ENCODE measurements at places on chromosomes 7 and 10. TPM values are rescaled to one million over a fixed set of nuclear protein-coding genes. Genes with fewer than 3 reads are reported as not detected.

The TSPAN12 gene
- 43.6 TPM for total RNA-seq

DNA sequence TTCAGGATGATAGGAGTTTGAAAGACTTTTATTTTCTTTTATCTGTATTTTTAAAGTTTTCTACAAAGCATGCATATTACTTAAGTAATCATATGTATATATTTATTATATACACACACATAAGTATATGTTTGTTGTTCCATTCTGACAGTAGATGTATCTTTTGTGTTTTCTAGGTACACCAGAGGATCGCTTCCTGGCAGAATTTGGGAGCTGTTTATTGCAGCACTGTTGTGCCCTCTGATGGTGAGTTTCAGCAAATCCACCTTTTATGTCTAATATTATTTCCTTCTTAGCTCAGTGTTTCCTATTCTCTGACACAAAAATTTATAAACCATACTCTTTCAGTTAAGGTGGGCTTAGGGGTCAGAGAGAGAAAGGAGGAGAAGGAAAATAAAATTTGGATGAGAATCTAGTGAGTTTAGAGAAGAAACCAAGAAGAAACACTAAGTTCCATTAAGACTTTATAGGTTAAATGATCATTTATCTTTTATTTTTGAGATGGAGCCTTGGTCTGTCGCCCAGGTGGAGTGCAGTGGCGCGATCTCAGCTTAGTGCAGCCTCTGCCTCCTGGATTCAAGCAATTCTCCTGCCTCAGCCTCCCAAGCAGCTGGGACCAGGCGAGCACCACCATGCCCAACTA is 59.2 kb upstream of the OIT3 start:
- H3K36me3 ChIP-seq = peaks cover 6% of the 10 kb centered on the region
- no peak for DNase-seq
- no peaks in the 10 kb centered on the region for H3K27me3 ChIP-seq
- no peak overlapping the region for H3K4me3 ChIP-seq
- H3K27ac ChIP-seq = no peak overlapping the region

DNA sequence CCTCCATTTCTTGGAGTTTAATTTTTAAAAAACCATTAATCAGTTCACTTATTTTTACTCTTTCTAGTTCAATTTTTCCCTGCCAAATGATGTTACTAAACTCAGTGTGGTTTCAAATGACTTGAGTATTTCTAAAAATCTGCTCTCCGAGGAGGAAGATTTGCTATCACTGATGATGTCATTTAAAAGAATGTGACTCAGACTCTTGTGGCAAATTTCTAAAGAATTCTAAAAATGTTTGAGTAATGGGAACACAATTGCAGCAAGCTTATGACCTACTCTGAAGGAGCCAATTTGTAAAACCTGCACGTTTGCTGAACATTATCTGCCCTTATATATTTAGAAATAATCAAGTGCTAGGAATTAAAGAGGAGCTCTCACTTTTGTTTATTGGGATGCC is 88.6 kb downstream of the SPAG6 start:
- no peak for DNase-seq
- H3K27ac ChIP-seq = no peak overlapping the region
- no peaks in the 10 kb centered on the region for H3K27me3 ChIP-seq
- H3K4me3 ChIP-seq = no peak overlapping the region

GRCh38 chr10:92894081-92894655 is 45.8 kb downstream of the EXOC6 start:
- no peak for DNase-seq
- H3K4me3 ChIP-seq = no peak overlapping the region

The STAG3 gene
- total RNA-seq = 4.1 TPM

DNA sequence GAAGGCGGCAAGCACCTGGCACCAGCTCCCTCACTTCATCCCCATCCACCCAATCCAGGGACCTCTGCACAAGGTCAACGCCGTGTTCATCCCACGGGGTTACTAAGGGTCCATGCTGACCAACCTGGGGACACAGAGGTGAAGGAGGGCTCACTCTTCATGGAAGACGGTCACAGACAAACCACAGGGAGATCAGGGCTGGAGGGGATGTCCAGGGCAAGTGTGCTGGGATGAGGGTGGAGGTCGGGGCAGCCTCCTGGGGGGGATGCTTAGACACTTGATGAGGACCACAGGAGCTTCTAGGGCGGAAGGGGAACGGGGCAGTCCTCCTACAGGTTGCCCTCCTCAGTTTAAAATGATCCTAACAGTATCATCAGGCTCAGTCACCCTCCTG is 46.7 kb downstream of the FAM53B start:
- no peak for DNase-seq
- H3K4me3 ChIP-seq = no peak overlapping the region
- H3K4me1 ChIP-seq = peaks cover 70% of the 10 kb centered on the region
- peaks cover 33% of the 10 kb centered on the region for H3K36me3 ChIP-seq

GRCh38 chr7:87766827-87767226 is 109.3 kb downstream of the SLC25A40 start:
- H3K27me3 ChIP-seq = no peaks in the 10 kb centered on the region
- no peak for DNase-seq
- no peaks in the 10 kb centered on the region for H3K4me1 ChIP-seq
- H3K27ac ChIP-seq = no peak overlapping the region

- no peaks in the 10 kb centered on the region for H3K4me1 ChIP-seq
- no peaks in the 10 kb centered on the region for H3K36me3 ChIP-seq
- H3K27me3 ChIP-seq = no peaks in the 10 kb centered on the region
- no peak overlapping the region for H3K4me3 ChIP-seq
Observed at GRCh38 chr10:65323802-65324201, 1602.0 kb upstream of the LRRTM3 start.

DNA sequence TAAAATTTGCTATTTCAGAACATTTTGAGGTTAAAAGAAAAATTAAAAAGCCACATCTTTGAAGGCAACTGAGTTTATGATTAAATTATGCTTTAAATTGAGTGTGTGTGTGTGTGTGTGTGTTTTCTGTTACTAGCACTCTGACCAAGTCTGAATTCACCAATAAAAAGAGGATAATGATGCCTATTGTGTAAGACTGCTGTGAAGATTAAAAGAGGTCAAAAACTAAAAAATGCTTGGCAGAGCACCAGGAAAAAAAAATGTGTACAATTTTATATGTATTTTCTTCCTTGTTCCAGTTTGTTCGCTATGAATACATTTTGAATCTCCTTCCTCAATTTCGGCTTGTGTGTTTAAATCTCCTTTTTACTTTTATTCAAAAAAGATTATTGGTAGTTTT is 316.6 kb upstream of the MAGI2 start:
- H3K4me1 ChIP-seq = no peaks in the 10 kb centered on the region
- no peak overlapping the region for H3K4me3 ChIP-seq
- no peak for DNase-seq
- H3K27ac ChIP-seq = no peak overlapping the region

GRCh38 chr10:61986382-61986781 is 84.9 kb downstream of the ARID5B start:
- H3K4me3 ChIP-seq = no peak overlapping the region
- H3K27me3 ChIP-seq = no peaks in the 10 kb centered on the region
- peaks cover 16% of the 10 kb centered on the region for H3K4me1 ChIP-seq
- DNase-seq = no peak
- no peaks in the 10 kb centered on the region for H3K36me3 ChIP-seq

DNA sequence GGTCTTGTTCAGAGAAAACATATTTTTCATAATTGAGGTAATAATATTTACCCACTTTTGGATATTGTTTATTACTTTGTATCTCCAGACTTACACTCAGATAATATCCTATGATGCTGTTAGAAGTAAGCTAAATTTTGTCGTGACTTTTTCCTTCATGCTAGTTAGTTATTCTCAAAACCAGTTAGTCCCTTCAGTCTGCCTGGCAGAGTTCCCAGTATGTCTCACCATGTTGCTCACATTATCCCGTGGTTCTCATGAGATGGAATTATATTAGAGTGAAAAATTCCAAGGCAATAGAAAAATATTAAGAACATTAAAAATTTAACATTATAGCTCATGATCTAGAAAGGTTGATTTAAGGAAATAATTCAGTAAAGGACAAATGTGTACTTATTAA is 81.5 kb upstream of the SMIM30 start:
- no peaks in the 10 kb centered on the region for H3K4me1 ChIP-seq
- no peaks in the 10 kb centered on the region for H3K36me3 ChIP-seq
- H3K27me3 ChIP-seq = no peaks in the 10 kb centered on the region
- H3K4me3 ChIP-seq = no peak overlapping the region

The ANXA7 gene
- 93.5 TPM for total RNA-seq

GRCh38 chr10:86715836-86716235 is 40.6 kb upstream of the BMPR1A start:
- H3K27ac ChIP-seq = no peak overlapping the region
- H3K36me3 ChIP-seq = no peaks in the 10 kb centered on the region
- peaks cover 11% of the 10 kb centered on the region for H3K4me1 ChIP-seq
- no peak for DNase-seq
- H3K4me3 ChIP-seq = no peak overlapping the region

- H3K36me3 ChIP-seq = no peaks in the 10 kb centered on the region
- H3K4me3 ChIP-seq = no peak overlapping the region
- DNase-seq = no peak
- H3K4me1 ChIP-seq = peaks cover 6% of the 10 kb centered on the region
- H3K27ac ChIP-seq = no peak overlapping the region
Observed at GRCh38 chr10:47404446-47404845, 20.4 kb upstream of the ZNF488 start.

The SLC29A4 gene
- 2.7 TPM for total RNA-seq

DNA sequence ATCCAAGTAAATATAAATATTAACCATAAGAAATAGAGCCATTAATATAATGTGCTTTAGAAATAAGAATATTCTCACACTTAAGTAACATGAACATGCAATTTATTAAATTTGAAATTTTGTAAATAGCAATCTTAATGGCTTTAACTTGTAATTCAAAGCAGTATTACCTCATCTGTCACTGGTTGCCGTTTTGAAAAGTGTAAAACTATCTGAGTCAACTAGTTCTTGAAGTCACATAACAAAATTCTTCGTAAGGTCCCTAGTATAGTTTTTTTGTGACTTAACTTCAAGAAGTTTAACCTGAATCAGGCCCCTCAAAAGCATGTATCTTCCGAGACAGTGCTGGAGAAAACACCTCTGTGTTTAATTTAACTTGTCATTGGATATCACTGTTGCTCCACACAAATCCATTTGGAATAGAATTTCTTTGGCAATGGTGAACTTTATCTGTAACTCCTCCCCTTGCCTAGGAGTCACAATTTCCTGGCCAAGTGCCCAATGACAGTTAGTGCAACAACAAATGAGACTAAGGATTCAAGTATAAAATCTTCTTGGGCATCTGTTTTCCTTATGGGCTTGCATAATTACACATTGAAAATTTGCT is 47.1 kb downstream of the NT5C2 start:
- H3K27me3 ChIP-seq = no peaks in the 10 kb centered on the region
- DNase-seq = no peak
- H3K27ac ChIP-seq = no peak overlapping the region

The ZNF804B gene
- not detected for total RNA-seq

- DNase-seq = no peak
- no peaks in the 10 kb centered on the region for H3K27me3 ChIP-seq
- H3K4me1 ChIP-seq = no peaks in the 10 kb centered on the region
- H3K27ac ChIP-seq = no peak overlapping the region
- H3K4me3 ChIP-seq = no peak overlapping the region
- H3K36me3 ChIP-seq = no peaks in the 10 kb centered on the region
Observed at GRCh38 chr7:78472519-78472918, 673.9 kb downstream of the PHTF2 start.

DNA sequence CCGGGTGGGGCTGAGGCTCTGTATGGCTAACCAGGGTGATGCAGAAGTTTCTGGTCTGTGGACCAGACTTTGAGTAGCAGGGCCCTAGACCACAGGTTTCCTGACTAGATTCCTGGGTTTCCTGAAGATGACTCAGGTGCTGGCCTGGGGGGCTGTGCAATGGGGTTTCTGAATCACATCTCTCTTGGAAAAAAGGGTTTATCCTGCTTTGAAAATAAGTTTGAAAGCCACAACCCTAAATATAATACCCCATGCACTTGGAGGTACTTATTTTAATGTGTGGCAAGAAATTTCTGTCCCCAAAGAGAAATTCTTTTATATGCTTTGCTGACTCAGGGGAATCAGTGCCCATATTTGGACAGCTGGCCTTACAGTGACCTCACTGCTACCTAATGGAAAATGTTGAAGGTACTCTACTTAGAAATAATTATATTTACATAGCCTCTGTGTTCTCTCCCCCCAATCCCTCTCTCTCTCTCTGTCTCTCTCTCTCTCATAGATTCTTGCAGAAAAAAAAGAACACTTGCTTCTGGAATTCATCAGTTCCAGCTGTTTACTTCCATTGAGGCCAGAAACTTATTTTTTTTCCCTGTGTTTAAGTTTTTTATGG is 184.4 kb upstream of the LYZL2 start:
- DNase-seq = no peak
- H3K4me1 ChIP-seq = peaks cover 32% of the 10 kb centered on the region
- no peak overlapping the region for H3K27ac ChIP-seq
- H3K4me3 ChIP-seq = no peak overlapping the region
- no peaks in the 10 kb centered on the region for H3K27me3 ChIP-seq

GRCh38 chr7:7554021-7554432 is 12.7 kb upstream of the MIOS start:
- H3K4me3 ChIP-seq = no peak overlapping the region
- no peak for DNase-seq
- no peaks in the 10 kb centered on the region for H3K36me3 ChIP-seq

GRCh38 chr7:105210721-105211205 is 178.0 kb downstream of the SRPK2 start:
- peaks cover 30% of the 10 kb centered on the region for H3K4me1 ChIP-seq
- no peaks in the 10 kb centered on the region for H3K36me3 ChIP-seq
- no peak overlapping the region for H3K27ac ChIP-seq
- no peak overlapping the region for H3K4me3 ChIP-seq
- DNase-seq = peak; percentile 35
- no peaks in the 10 kb centered on the region for H3K27me3 ChIP-seq

DNA sequence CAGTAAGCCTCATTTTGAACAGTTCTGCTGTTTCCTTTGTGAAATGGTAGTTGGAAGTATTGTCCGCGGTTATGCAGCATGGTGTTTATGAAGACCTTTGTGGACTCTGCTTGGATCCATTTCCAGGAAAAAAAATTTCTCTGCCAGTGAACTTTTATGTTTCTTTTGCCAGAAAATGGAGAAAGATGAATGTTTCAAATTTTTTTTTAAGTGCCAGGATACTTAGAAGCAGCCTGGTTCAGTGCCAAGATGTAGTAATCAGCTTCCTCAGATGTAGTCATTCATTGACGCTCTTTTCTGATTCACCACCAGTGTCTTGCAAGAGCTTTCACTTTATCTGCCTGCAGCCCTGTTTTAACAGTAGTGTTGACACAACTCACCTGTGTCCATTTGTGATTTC is 258.2 kb downstream of the SDK1 start:
- H3K36me3 ChIP-seq = no peaks in the 10 kb centered on the region
- H3K4me1 ChIP-seq = peaks cover 17% of the 10 kb centered on the region
- no peak overlapping the region for H3K4me3 ChIP-seq
- no peak overlapping the region for H3K27ac ChIP-seq
- H3K27me3 ChIP-seq = no peaks in the 10 kb centered on the region

- H3K4me3 ChIP-seq = no peak overlapping the region
- DNase-seq = no peak
- no peaks in the 10 kb centered on the region for H3K36me3 ChIP-seq
- no peaks in the 10 kb centered on the region for H3K27me3 ChIP-seq
- H3K4me1 ChIP-seq = no peaks in the 10 kb centered on the region
- no peak overlapping the region for H3K27ac ChIP-seq
Observed at GRCh38 chr7:50436133-50436806, 13.9 kb downstream of the FIGNL1 start.

The SAMD9 gene
- total RNA-seq = 24.3 TPM

Measured in lower lobe of right lung (tissue), 2 donors.